ENCODE measurements at places on chromosomes 11 and 22.

- DNase-seq = no peak
Observed at GRCh38 chr11:1639666-1640065, 10.1 kb downstream of the KRTAP5-5 start.

GRCh38 chr11:19931771-19932369 is 219.2 kb downstream of the NAV2 start:
- no peak for DNase-seq

GRCh38 chr11:114472661-114473060 is 33.4 kb downstream of the REXO2 start:
- no peak for DNase-seq

- no peak for DNase-seq
Observed at GRCh38 chr11:9330387-9331384, 16.3 kb upstream of the TMEM41B start.

DNA sequence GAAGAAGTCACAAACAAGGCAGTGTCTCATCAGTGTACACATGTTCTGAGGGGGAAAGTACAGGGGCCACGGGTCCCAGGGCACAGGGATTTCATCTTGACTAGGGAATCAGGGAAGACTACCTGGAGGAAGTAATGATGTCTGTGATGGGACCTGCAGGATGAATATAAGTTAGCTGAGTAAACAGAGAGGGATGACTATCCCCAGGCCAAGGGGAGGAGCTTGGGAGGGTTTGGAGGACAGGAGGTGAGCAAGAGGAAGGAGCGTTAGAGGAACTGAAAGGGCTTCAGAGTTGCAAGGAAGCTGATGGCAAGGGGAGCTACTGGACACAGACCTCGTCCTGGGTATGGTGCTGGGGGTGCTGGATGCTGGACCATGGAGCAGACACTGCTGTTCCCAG is 56.4 kb downstream of the TRAF6 start:
- DNase-seq = no peak

Data from epithelial cell of proximal tubule (primary cell).